ENCODE measurements at places on chromosomes 4 and X. TPM values are rescaled to one million over a fixed set of nuclear protein-coding genes. Genes with fewer than 3 reads are reported as not detected.

- DNase-seq: no peak
These were observed 32.9 kb downstream of the EREG start for GRCh38 chr4:74397748-74398426.

GRCh38 chr4:38344929-38345328 lies 319.1 kb upstream of the KLF3 start:
- no peak for DNase-seq

DNA sequence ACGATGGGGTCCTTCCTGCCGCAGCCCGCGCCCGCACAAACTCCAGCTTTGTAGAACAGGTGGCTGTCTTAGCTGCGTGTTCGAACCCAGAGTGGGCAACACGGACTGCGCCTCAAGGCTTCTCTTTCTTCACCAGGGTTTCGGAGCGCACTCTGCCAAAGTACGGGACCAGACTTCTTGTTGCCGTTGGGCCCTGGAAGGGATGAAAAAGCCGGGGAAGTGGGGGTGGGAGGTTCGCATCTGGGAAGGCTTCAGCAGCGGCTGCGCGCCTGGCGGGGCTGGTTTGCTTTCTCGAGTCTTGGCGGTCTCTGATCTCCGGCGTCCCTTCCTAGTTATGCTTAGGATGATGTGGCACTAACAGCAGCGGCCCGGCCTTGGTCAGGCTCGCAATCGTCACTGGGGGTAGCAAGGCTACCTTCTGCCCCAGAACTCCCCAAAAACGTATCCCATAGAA lies 673 bp downstream of the PARM1 start:
- no peak for DNase-seq

- DNase-seq: no peak
These were observed at the start of gene NSUN7 for GRCh38 chr4:40749717-40750460. NSUN7 (plus strand) TSS chr4:40749955; CDS start chr4:40750694, 739 bp downstream.

DNA sequence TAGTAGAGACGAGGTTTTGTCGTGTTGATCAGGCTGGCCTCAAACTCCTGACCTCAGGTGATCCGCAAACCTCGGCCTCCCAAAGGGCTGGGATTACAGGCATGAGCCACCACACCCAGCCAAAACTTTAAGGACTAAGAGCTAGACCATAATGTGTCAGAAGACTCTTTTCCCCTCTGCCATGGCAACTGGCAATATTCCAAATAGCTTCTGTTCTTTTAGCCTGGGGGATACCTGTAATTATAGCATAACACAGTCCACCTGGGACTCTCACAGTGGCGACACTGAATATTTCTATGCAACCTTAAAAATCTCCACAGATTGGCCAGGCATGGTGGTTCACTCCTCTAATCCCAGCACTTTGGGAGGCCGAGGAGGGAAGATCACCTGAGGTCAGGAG lies 45.5 kb upstream of the RBM47 start:
- DNase-seq: no peak

DNA sequence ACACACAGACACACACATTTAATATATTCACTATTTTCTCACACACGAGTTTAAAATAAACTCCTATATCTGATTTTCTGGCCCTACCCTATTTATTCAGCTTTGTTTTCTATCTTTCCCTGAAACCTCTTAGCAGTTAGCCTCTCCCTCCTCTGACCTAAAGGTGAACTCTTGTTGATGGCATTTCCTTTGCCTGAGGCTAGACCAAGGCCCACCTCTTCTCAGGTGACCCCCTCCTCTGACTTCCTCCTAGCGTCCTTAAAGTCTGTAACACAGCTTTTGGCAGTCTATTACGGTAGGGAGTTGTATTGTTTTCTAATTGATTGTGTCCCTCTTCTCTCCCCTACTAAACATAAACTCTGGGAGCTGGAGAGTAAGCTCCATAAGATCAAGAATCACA lies 1.7 kb upstream of the SRPX2 start:
- no peak for DNase-seq

DNA sequence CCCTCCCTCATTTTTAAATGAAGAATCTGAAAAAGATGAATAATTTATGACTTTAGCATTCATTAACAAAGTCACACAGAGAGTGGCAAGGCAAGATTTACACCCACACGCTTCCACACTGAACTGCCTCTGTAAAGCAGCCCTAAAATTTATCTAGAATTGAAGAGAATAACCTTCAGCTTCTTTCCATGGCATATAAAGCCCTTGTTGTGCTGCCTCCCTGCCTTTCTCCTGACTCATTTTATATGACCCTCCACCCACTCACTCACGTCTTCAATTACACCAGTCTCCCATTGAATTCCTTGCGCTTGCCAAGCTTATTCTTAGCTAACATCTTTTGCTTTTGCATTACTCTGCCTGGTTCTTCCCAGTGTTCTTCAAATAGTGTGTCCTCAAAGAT lies 2649.3 kb downstream of the PCDH7 start:
- DNase-seq: no peak

GRCh38 chrX:130414800-130415199 lies 13.0 kb downstream of the RBMX2 start:
- DNase-seq: no peak

DNA sequence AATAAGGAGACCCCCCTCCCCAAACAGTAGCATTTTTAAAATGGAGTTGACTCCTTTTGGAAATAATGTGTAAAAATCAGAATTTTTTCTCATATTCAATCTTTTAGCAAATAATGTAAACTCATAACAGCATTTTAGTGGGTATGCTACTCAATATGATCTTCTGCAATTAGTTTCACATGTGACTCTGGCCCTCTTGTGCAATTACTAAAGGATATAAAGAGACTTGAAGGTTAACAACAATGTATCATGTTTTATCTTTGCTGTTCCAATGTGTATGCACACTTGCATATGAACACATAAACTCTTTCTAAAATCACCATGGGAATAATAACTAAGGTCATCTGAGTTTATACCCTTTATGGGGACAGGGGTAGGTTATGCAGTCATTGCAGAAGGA lies 39.9 kb upstream of the RXFP1 start:
- DNase-seq: no peak

- DNase-seq: no peak
These were observed 46.1 kb downstream of the TMEM131L start for GRCh38 chr4:153512162-153512852.

CLCN4 gene
- 13.6 TPM for polyA plus RNA-seq

BDH2 gene
- polyA plus RNA-seq: 38.0 TPM

GPRIN3 gene
- 3.0 TPM for polyA plus RNA-seq

UGT8 gene
- 0.32 TPM for polyA plus RNA-seq

GAGE12F gene
- not detected for polyA plus RNA-seq
